ENCODE measurements at places on chromosomes 4 and X.

GRCh38 chr4:121711263-121712000, 14.7 kb upstream of the ANXA5 start:
- peak; percentile 52 for DNase-seq

GRCh38 chr4:183118585-183118984, 19.5 kb downstream of the WWC2 start:
- DNase-seq, result no peak

- no peak for DNase-seq
Measured at GRCh38 chrX:101803451-101803850, 128.4 kb downstream of the ZMAT1 start.

DNA sequence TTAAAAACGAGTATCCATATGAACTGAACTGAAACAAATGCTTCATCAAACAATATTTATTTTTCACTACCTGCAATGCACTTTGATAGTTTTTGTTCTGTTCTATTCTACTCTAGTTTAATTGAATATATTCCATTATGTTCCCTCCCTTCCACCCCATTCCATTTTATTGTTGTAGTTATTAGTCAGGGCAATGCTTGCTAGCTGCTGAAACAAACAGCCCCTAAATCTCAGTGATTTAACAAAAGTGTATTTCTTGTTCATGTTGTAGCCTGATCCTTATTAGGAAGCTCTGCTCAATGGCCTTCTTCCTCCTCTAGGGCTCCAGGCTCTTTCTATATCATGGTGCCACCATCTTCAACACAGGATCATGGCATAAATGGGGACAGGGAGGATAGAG, 122.3 kb upstream of the RAI2 start:
- no peak for DNase-seq

- no peak for DNase-seq
Measured at GRCh38 chr4:183080372-183081115, 18.5 kb upstream of the WWC2 start.

DNA sequence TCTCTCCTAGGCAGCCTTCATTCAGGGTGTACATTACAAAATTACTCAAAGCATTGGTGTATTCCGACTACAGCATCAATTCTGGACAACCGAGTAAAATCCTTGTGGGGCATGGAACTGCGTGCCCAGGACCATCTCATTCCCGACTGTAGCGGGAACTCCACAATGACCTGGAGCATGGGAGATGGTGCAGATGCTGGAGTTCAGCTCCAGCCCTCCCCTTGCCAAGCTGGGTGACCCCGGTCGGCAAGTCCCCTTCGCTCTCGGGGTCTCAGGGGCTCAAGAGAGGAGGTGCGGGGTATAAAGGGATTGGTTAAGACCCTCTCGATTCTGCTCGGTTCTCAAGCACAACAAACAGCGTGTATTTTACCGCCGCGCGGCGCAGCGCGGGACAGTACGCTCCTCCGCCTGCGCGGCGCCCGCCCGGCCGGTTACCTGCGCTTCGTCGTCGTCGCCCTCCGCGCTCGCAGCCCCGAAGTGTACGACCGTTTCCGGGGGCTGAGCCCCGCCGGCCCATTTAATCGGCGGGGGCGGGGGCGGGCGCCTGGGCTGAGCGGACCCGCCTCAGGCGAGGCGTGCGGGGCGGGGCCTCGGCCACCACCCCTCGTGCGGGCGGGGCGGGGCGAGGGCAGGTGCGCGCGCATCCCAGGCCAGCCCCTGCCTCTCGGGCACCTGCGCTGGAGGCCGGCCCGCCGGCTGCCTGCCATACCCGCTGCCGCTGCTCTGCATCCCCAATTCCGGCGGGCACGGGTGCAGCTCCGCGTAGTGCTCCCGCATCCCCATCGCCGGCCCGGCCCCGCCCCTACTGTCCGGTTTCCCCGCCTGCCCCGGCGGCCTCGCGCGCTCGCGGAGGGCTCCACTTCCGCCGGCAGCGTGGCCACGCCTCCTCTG, at the start of gene G6PD:
G6PD (minus strand) TSS at position 493 of the 891 bp plus-strand sequence. CDS start 691 bp downstream, outside the sequence.
- DNase-seq, result peak; percentile 88

DNA sequence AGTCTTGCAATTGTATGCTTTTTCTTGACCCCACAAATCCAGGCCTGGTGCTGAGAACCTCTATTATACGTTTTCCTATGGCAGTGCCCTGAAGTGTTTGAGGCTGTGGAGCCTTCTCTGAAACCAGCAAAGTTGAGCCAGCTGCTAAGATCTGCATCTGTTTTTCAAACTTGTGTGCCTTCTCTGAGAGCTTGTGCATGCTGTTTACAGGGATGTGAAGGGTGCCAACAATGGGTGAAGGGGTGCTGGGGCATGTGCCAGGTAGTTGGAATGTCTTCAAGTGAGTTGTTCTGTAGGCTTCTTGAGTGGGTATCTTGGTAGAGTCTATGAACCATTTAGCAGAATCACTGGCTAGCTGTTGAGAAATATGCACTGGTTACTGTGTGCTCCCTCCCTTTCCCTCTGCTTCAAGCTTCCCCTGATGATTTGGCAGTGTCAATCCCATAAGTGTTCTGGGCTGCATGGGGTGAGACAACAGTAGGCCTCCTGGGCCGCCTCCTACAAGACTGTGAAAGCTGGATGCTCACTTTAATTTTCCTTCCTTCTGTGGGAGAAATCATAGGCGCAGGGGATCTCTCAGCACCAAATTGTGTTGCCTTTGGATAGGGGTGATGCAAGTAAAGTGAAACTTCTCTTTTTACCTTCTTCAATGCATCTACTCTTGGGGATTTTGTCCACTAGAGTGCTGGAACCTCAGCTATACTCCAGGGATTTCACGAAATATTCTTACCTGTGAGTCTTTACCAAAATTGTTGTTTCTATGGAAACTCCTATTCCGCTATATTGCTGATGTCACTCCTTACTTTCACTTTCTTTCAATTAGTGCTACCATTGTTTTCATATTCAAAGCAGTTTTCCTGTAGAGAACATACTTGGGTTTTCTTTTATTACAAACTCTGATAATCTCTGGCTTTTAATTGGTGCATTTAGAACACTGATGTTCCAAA, 30.0 kb downstream of the ITM2A start:
- DNase-seq, result no peak

Data from mucosa of descending colon (tissue), 3 donors.